ENCODE measurements at places on chromosomes 6 and 20. TPM values are rescaled to one million over a fixed set of nuclear protein-coding genes. Genes with fewer than 3 reads are reported as not detected.

- no peak for DNase-seq
- H3K4me3 ChIP-seq = peak overlapping the region; percentile 46
- H3K4me1 ChIP-seq = peaks cover 3% of the 10 kb centered on the region
- no peaks in the 10 kb centered on the region for H3K27me3 ChIP-seq
- no peak overlapping the region for H3K27ac ChIP-seq
Measured at GRCh38 chr6:119517428-119517827, 167.9 kb upstream of the MAN1A1 start.

COL20A1 gene
- total RNA-seq = not detected

GRCh38 chr20:13009682-13010406, 1.1 kb downstream of the SPTLC3 start:
- no peak overlapping the region for H3K4me3 ChIP-seq
- no peaks in the 10 kb centered on the region for H3K4me1 ChIP-seq
- DNase-seq = no peak
- no peaks in the 10 kb centered on the region for H3K36me3 ChIP-seq

GABRR1 gene
- total RNA-seq = 0.47 TPM

GRCh38 chr6:149320796-149321195, 3.3 kb downstream of the TAB2 start:
- H3K36me3 ChIP-seq = peaks cover 4% of the 10 kb centered on the region
- no peaks in the 10 kb centered on the region for H3K4me1 ChIP-seq

LBP gene
- total RNA-seq = 0.11 TPM

- H3K4me1 ChIP-seq = peaks cover 17% of the 10 kb centered on the region
- H3K4me3 ChIP-seq = no peak overlapping the region
- no peaks in the 10 kb centered on the region for H3K36me3 ChIP-seq
- DNase-seq = no peak
Measured at GRCh38 chr20:22515264-22515663, 69.1 kb downstream of the FOXA2 start.

DNA sequence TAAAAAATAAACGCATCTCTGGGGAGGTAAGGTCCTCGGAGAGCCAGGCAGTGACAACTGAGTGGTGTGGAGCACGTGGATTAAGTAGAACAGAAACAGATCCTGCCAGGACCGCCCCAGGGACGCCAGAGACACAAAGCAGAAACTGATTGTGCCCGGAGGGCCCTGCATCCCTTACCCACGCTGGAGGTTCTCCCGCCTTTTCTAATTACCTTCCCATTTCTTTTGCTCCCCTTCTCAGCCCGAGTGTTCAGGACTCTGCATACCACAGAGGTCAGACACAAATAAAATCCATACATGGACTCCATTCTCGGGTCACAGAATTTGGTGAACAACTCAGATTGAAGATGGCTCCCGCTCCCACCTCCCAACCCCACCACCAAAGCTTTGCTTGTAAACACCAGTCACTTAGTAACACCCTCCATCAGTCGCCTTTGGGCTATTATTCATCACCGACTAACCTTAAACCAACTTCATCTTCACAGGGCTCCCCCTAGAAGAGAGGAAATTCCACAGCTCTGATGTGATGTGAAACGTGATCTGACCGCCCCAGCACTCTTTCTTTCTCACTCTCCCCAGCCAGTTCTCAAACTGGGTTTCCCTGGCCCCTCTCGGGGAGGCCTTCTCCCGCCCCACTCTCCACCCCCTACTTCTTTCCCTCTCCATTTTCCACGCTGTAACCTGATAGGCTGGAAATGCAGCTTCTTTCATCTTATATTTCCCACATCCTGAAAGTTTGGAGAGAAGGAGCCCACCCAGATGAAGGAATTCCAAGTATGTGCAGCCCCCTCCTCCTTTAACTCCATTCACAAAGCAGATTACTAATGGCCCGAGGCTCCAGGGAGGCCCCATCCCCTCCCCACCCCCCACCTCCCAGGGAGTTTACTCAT, 32.5 kb upstream of the PIM1 start:
- peak overlapping the region; percentile 99 for H3K27ac ChIP-seq
- H3K36me3 ChIP-seq = no peaks in the 10 kb centered on the region
- peak; percentile 95 for DNase-seq
- no peaks in the 10 kb centered on the region for H3K27me3 ChIP-seq

LIME1 gene
- total RNA-seq = 1.1 TPM

ELOVL2 gene
- total RNA-seq = 14.1 TPM

- no peaks in the 10 kb centered on the region for H3K4me1 ChIP-seq
- no peak for DNase-seq
- H3K27me3 ChIP-seq = no peaks in the 10 kb centered on the region
- H3K4me3 ChIP-seq = no peak overlapping the region
- no peak overlapping the region for H3K27ac ChIP-seq
Measured at GRCh38 chr6:22904431-22904830, 335.1 kb downstream of the HDGFL1 start.

CRISP2 gene
- total RNA-seq = 0.34 TPM

DNA sequence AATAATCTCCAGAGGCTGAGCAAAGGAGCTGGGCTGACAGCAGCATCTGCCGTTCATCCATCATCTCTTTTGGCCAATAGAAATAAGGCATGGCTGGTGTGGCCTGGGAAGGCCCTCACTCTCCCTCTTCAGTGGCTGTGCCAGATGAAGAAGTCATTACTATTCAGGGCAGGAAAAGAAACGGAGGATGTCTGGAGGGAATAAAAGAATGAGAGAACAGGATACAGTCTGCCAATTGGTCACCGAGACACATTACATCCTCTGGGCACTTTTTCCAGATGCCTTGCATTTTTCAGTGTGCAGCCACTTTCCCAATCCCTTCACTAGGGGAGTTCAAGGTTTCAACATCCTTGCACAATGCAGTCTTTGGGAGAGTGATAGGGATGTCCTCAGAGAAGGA, 32.2 kb upstream of the VGLL2 start:
- H3K36me3 ChIP-seq = no peaks in the 10 kb centered on the region
- H3K27ac ChIP-seq = peak overlapping the region; percentile 10
- no peaks in the 10 kb centered on the region for H3K4me1 ChIP-seq
- DNase-seq = no peak
- H3K27me3 ChIP-seq = no peaks in the 10 kb centered on the region

- no peak overlapping the region for H3K4me3 ChIP-seq
- H3K4me1 ChIP-seq = peaks cover 6% of the 10 kb centered on the region
- no peak for DNase-seq
- no peak overlapping the region for H3K27ac ChIP-seq
Measured at GRCh38 chr6:39401376-39401775, 78.9 kb upstream of the KCNK16 start.

DNA sequence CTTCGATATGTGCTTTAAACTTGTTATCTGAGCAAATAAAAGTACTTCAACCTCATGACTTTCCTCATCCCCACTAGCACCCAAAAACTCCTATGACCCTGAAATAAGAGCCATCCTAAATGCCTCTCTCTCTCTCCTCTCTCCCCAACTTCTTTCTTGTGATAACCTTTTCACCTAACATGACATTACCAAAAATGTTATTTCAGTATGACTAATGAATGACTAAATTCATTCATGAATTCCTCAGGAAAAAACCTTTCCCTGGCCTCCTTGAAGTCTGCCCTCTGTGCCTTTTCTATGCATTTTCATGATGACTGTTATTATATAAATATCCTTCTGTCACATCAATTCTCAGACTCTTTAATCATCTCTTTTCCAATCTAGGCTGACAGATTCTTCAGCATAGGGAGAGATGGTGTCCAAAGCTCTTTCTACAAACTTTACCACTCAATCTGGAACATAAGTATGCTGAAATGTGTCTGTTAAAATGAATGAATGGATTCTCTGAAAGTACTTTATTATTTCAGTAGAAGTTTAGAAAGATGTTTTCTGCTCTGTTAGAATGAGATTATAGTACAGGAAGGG, 114.3 kb upstream of the GGTLC1 start:
- no peak for DNase-seq
- H3K36me3 ChIP-seq = no peaks in the 10 kb centered on the region
- H3K27ac ChIP-seq = no peak overlapping the region
- no peaks in the 10 kb centered on the region for H3K27me3 ChIP-seq
- no peak overlapping the region for H3K4me3 ChIP-seq
- no peaks in the 10 kb centered on the region for H3K4me1 ChIP-seq

GRCh38 chr20:14666696-14667095, 329.3 kb upstream of the FLRT3 start:
- H3K27ac ChIP-seq = no peak overlapping the region
- no peaks in the 10 kb centered on the region for H3K36me3 ChIP-seq
- no peaks in the 10 kb centered on the region for H3K4me1 ChIP-seq
- no peak overlapping the region for H3K4me3 ChIP-seq
- H3K27me3 ChIP-seq = no peaks in the 10 kb centered on the region
- DNase-seq = no peak

GRCh38 chr6:134026597-134026996, 25.8 kb downstream of the SLC2A12 start:
- no peak for DNase-seq
- H3K4me1 ChIP-seq = no peaks in the 10 kb centered on the region
- no peak overlapping the region for H3K4me3 ChIP-seq
- no peaks in the 10 kb centered on the region for H3K36me3 ChIP-seq

JPH2 gene
- total RNA-seq = 1.0 TPM

GRCh38 chr6:44535446-44535845, 147.9 kb downstream of the CDC5L start:
- H3K36me3 ChIP-seq = no peaks in the 10 kb centered on the region
- H3K4me3 ChIP-seq = no peak overlapping the region
- no peak overlapping the region for H3K27ac ChIP-seq
- no peaks in the 10 kb centered on the region for H3K27me3 ChIP-seq
- no peaks in the 10 kb centered on the region for H3K4me1 ChIP-seq

DNA sequence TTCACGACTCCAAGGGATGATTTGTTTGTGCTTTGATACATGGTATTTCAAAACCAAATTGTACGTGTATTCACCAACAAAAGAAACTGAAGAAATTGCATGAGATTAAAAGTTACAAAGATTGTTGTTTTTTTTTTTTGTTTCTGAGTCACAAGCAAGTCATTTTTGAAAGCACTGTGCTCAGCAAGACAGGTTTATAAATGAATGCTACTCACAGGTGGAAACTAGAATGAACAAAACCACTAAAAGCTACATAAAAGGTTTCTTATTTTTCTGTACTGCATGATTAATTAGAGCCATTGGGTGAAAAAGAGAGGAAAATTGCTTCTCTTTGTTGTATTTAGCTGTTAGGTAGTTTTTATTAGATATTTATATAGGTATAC, 90.2 kb upstream of the RIPOR2 start:
- no peak overlapping the region for H3K4me3 ChIP-seq
- H3K27me3 ChIP-seq = no peaks in the 10 kb centered on the region
- no peak overlapping the region for H3K27ac ChIP-seq
- DNase-seq = no peak

DNA sequence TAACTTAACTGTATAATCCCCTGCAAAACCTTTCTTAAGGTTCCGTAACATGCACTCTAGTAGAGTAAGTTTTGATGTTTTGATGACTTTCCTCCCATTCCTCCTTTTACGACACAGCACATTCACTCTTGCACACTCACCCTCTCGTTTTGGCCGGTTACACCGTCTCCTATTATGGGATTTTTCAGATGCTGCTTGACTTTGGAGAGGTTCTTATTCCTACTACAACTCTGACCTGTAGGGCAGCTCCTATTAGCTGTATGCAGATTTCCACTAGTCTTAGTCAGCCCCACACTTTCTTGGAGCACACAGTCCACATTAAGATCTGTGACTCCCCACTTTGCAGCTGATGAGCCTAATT, 223.7 kb upstream of the SYNCRIP start:
- H3K4me3 ChIP-seq = no peak overlapping the region
- H3K27me3 ChIP-seq = no peaks in the 10 kb centered on the region
- no peak for DNase-seq
- no peaks in the 10 kb centered on the region for H3K36me3 ChIP-seq

TAP1 gene
- 1.7 TPM for total RNA-seq

GRCh38 chr6:144286503-144287393, 1.6 kb downstream of the UTRN start:
- no peaks in the 10 kb centered on the region for H3K27me3 ChIP-seq
- DNase-seq = peak; percentile 94
- peaks cover 12% of the 10 kb centered on the region for H3K36me3 ChIP-seq
- peak overlapping the region; percentile 54 for H3K27ac ChIP-seq
- H3K4me1 ChIP-seq = peaks cover 3% of the 10 kb centered on the region
- peak overlapping the region; percentile 90 for H3K4me3 ChIP-seq

DNA sequence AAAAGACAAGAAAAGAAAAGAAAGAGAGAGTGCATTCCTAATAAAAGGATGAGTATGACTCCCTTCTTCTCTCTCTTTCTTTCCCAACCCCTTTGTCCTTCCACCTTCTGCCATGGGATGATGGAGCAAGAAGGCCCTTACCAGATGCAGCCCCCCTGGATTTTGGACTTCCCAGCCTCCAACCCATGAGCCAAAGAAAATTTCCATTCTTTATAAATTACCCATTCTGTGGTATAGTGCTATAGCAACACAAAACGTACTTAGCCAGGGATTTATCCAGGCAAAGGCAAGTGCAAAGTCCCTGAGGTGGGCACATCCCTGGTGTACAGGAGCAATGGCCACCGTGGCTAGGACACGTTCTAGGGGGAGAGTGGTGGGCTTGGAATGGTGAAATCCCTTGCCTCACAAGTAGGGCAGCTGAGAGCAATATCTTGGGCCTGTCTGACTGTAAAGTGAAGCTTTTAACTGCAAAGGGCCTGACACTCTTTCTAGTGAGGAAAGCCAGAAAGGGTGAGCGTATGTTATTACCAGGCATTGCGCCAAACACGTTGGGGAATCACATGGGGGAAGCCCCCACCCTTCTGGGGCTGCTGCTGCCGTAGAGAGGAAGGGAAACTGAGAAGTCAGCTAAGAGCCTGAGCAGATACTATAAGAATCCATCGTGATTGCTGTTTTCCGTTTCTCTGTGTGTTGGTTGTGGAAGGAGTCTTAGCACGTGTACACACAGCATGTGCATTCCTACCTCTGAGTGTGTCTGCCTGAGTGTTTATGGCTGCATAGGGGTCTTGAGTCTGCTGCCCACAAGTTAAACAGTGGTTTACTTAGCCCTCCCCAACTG, 50.7 kb upstream of the SIRPA start:
- H3K36me3 ChIP-seq = no peaks in the 10 kb centered on the region
- no peaks in the 10 kb centered on the region for H3K27me3 ChIP-seq
- no peaks in the 10 kb centered on the region for H3K4me1 ChIP-seq
- no peak overlapping the region for H3K4me3 ChIP-seq
- H3K27ac ChIP-seq = no peak overlapping the region

All from endodermal cell (in vitro differentiated cells).